ENCODE measurements at places on chromosomes 6 and 20.

DNA sequence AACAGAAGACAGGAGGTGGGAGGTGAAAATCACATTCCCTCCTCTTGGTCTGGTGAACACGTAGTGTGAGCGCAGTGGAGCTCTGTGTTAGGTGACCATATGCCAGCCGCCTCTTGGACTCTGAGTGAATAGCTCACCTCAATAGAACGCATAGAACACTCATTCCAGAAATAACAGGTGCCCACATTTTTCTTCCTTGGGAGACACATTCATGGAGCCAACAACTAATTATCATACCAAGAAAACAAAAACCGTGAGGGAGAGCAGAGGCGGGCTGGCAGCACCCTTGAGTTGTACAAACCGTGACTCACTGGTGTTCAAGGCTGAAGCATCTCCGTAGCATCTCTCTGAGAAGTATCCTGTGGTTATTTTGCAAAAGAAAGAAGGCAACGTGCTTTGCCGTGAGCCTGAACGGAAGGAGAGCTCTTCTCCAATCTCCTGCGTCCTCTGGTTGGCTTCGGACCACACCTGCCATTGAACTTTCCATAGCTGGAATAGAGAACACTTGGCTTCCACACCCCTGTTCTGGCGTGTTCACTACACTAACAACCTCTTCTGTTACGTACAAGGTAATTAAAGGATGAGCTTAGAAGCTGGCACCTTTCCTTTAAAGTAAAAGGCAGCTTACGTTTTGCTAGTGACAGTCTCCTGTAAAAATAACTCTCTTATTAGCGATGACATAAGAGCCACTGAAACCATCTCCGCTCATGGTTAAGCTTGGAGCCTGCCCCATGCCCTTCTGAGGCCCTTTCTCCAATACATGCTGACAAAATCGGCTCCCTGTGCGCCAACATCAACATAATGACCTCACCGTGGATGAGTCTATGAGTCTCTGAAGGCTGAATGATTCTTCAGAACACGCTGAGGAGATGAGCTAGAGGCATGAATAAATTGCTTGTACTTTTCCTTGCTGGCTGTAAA, 30.2 kb upstream of the SGK1 start:
- peak; percentile 66 for DNase-seq

GRCh38 chr6:98724537-98724936, 109.8 kb upstream of the POU3F2 start:
- no peak for DNase-seq

DNA sequence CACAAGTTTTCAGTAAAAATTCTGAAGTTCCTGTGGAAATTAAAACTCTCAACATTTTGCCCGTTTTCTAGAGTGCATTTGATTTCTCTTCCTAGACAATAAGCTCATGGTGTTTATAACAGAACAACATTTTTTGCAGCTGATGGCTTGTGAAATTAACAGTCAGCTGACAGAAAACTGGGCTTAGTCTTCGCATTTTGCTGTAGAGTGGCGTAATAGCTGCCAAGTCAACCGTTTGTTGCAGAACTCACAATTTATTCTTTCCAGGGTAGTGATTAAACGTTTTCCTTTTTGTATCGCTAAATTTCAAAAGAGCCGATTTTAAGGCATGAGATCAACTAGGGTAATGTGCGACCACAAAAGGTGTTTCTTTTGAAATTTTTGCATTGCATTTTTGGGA, 1.4 kb downstream of the SPO11 start:
- no peak for DNase-seq

DNA sequence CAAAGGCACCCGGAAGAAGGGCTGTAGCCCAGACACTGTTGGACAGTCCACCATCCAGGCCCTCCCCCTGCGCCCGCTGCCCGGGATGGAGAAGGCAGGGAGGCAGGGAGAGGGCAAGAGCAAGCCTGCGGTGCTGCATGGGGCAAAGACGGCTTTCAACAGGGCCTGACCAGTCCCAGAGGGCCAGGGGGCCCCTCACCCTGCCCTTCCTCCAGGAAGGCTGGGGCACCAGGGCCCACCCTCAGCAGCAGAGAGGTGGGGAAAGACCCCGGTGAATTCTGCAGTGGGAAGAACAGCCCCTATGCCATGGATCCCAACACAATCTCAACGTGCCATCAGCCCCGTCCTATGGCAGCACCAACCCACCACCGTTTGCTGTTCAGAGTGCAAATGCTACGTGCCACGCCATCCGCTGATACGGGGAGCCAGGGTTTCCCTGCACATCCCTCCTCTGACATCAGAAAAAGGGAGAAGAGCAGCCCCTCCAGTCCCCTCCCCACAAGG, 41.1 kb downstream of the RRBP1 start:
- no peak for DNase-seq

- no peak for DNase-seq
These were observed 293.4 kb upstream of the SPTLC3 start for GRCh38 chr20:12715371-12715770.

GRCh38 chr6:108697561-108698161, 136.9 kb downstream of the FOXO3 start:
- DNase-seq, result no peak

- no peak for DNase-seq
These were observed 343.6 kb downstream of the FRK start for GRCh38 chr6:115717062-115717461.

GRCh38 chr6:132322398-132322797, 78.9 kb downstream of the MOXD1 start:
- DNase-seq, result no peak

DNA sequence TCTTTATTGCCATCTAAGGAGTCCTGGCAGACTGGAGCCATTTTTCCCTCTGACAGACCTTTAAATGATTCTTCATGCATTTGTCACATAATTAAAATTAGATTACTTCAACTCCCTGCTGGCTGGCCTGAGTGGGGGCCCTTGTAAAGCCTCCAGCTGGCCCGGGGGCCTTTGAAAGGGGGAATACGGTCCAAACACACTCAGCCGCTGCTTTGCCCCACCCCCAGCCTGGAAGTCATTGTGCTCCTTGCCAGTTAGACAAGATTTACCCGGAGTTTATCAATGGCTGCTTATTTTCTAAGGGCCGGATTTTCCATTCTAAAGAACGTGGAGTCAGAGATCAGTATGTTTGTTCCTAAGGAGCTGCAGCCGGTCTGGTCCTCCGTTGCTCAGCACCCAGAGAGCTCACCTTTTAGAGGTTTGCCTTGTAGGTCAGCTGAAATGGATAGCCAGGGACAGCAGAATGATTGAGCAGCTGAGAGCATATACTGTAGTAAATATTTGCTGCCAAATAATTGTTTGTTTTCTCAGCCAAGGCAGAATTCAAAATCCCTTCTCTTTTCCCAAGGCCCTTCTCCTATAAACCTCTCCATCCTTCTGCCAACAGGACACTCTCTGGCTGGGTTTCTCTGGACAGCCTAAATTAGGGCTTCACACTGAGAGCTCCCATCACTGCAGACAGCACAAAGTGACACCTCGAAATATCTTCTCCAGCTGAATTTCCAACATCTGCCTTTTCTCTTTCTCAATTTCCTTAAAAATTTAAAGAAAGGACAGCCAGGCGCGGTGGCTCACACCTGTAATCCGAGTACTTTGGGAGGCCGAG, 68.4 kb upstream of the RBM24 start:
- no peak for DNase-seq

- no peak for DNase-seq
These were observed 246.0 kb upstream of the SPTLC3 start for GRCh38 chr20:12762725-12763124.

GRCh38 chr6:135703621-135704020, 147.9 kb upstream of the PDE7B start:
- DNase-seq, result no peak

GRCh38 chr6:88004707-88005106, 42.9 kb upstream of the SPACA1 start:
- no peak for DNase-seq

- no peak for DNase-seq
These were observed 37.7 kb downstream of the PMEPA1 start for GRCh38 chr20:57672164-57672563.

GRCh38 chr20:23419995-23420901, 1.0 kb downstream of the NAPB start:
- no peak for DNase-seq

- no peak for DNase-seq
These were observed 99.6 kb upstream of the SLC22A16 start for GRCh38 chr6:110575925-110576463.

DNA sequence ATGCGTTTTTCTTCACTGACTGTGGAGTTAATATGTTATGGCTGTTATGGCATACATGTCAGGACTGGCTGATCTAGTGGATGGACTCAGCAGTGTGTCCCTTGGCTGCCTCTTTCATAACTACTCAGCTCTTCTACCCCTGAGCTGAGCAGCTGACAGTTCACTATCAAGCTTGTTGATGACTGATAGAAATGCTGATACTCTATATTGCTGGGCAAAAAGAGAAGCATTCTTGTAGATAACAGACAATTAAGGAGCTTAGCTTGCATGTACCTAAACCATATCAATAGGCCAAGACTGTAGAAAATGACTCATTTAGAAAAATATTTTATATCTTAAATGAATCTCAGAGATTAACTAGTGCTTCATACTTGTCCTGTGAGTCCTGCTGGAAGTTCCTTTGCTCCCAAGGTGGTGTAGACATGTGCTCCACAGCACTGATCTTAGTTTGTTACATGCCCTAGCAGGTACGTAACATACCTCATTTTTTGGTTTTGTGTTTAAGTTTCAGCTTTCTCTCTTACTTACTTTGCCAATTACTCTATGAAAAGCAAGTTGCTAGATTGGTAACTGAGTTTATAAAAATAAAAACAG, 236.9 kb downstream of the GMDS start:
- DNase-seq, result no peak

- no peak for DNase-seq
These were observed 16.3 kb downstream of the IRAK1BP1 start for GRCh38 chr6:78883651-78884050.

DNA sequence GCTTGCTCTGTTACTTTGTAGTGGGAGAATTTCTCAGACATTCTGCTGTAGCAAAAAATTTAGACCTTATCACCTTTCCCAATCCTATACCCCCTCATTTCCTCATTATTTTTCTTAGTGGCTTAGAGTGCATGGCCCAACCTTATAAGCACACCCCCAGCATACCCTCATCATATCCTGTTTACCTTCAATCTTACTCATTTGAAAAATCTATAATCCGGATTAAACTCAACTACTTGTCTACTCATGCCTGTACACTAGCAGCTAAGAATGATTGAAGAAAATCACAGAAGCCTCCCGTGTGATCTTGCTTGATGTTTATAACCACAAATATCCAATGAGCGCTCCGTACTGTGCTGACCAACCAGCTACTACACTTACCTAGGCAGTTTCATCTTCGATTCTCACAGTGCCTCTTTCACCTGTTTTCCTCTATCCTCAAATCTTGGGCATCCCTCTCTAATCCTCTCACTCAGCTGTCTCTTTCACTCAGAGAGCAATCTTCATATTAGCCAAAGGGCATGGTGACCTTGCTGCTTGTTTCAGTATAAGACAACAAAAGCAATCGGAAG, 36.6 kb downstream of the AIG1 start:
- DNase-seq, result no peak

- DNase-seq, result no peak
These were observed 60.5 kb upstream of the SRSF6 start for GRCh38 chr20:43397147-43397546.

DNA sequence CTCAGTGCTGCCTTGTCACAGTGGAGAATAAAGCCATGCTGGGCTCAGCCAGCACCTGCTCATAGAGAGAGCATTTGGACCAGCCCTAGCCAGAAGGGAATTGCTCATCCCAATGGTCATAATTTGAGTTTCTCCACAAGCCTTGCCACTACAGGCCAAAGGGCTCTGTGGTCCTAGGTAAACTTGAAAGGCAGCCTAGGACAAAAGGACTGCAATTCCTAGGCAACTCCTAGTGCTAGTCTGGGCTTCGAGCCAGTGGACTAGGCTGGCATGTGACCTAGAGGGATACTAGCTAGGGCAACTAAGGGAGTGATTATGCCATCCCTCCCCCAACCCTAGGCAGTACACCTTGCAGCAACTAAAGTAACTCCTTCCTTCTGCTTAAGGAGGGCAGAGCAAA, 516.2 kb downstream of the BCKDHB start:
- DNase-seq, result no peak

- DNase-seq, result no peak
These were observed 72.3 kb downstream of the ZNF133 start for GRCh38 chr20:18360635-18361034.

DNA sequence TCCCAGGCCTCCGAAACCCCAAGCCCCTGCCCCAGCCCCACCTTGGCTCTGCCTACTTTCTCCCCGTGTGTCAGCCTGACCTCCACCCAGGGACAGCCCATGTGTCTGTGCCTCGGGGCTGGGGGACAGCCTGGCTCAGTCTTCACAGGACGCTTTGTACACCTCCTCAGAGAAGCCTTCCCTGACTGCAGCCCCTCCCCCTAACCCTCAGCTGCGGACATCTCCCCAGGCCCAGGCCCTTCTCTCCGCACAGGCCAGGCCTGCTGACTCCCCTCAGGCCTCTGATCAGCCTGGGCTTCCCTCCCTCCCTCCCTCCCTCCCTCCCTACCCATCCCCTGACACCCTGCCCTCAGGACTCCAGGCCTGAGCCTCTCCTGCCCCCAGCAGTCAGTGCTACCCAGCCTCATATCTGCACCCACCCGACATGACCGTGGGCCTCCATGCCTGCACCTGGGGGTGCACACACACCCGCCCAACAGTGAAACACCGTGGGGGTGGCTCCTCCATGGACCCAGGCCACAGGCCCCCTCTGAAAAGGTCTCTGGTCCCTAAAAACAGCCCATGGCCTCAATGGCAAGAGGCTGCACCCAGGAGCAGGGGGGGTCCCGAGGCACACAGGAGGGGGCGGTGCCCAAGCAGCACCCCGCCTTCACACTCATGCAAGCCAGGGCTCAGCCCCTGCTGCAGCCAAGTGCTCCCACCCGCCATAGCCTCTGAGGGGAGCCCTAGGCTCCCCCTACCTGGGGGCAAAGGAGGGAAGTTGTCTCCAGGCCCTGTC, 12.9 kb downstream of the LAMA5 start:
- DNase-seq, result no peak

- DNase-seq, result no peak
These were observed 365.4 kb downstream of the TFAP2B start for GRCh38 chr6:51184046-51184445.

GRCh38 chr6:90035047-90035723, 140.9 kb downstream of the GJA10 start:
- no peak for DNase-seq

DNA sequence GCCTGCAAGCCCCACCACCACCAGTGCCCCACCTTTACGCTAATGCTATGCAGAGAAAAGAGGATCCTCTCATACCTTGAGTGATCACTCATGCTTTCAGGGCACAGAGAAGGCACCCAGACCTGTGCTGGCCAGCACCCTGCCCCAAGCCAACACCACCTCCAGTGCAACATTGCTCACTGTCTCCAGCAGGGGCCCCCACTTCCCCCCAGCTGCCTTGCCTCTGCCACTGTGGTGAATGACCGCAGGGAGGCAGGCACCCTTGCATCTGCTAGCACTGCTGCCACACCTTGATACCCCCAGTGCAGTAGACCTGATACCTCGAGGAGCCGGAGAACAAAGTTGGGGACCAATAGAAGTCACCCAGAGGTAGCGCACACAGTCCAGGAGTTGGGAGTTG, 139.2 kb upstream of the PLN start:
- DNase-seq, result no peak
